GM13976 (cell line): ENCODE measurements at places on chromosomes 16 and 17.

- DNase-seq, result peak; percentile 29
These were observed 86.8 kb upstream of the SOX9 start for GRCh38 chr17:72034000-72034399.

DNA sequence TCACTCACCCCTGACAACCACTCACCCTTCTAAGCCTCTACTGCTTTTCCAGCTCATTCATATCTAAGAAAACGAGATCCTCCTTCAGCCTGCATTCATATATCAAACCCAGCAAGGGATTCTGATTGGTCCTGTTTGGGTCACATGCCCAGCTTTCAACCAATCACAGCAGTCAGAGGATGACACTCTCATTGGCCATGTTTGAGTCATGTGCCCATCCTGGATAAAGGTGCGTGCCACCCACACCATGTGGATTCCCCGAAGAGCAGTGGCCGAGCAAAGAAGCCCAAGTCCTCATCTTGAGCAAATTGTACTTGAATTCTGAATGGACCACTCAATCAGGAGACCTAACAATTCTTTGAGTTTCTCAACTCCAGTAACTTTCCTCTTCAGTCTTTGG lies 45.0 kb downstream of the SCNN1G start:
- DNase-seq, result no peak

GRCh38 chr17:17232303-17232621 lies 4.7 kb downstream of the FLCN start:
- no peak for DNase-seq

DNA sequence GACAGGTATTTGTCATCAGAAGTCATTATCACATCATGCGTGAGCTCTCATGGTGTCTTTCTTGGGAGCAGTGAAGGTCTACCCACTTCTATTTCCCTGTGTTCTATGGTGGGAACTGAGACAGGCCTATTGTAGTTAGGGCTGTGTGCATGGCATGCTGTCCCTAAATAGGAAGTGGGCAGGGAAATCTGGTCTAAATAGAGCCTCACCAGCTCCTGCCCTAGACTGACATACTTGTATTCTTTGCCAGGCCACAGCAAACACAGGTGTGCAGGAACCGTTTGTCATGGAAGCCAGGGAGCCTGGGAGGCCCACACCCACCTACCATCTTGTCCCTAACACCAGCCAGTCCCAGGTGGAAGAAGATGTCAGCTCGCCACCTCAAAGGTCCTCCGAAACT lies 10.1 kb downstream of the SLC7A6 start:
- DNase-seq, result no peak

DNA sequence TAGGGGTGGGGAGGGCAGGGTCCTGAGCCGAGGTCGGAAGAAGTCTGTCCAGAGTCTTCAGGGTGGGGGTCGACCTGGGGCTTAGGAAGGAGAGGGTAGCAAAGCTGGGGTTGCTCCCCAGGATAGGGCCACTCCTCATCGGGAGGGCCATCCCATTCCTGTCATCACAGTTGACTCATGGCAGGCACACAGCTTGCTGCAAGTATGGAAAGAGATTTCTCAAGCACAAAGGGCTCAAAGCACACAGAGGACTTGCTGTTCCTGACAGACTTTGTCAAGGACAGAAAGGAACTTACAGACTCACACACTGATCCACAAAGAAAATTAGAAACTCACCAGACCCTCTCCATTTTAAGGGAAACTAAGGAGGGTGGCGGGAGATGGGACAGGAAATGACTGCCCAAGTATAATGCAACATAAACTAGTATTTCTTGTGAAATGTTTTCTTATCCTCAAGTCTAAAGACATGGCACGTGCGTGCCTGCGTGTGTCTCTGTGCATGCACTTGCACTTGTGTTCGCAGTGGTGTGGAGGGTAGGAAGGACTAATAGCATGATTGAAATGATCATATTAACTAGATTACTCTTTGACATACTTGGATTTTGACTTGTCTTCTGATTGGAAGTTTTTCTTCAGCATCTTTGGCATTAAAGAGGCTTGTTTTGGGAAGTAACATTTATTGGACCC lies 2.4 kb downstream of the AOC2 start:
- no peak for DNase-seq

GRCh38 chr17:4482338-4483011 lies 16.2 kb upstream of the SPNS2 start:
- DNase-seq, result no peak

DNA sequence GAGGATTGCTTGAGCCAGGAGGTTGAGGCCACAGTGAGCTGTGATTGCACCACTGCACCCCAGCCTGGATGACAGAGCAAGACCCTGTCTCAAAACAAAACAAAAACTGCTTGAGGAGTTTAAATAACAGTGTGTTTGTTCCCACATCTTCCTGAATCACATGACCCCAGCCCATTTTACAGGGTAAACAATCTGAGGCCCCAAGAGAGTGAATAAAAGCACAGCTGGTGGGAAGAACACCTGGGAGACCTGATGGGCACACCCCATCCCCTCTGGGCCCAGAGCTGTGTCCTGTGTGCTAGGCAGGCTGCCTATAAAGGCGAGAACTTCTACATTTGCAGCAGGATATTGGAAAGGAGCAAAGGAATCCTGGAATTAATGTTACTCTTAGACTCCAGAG lies 69.6 kb downstream of the PLXDC1 start:
- no peak for DNase-seq

DNA sequence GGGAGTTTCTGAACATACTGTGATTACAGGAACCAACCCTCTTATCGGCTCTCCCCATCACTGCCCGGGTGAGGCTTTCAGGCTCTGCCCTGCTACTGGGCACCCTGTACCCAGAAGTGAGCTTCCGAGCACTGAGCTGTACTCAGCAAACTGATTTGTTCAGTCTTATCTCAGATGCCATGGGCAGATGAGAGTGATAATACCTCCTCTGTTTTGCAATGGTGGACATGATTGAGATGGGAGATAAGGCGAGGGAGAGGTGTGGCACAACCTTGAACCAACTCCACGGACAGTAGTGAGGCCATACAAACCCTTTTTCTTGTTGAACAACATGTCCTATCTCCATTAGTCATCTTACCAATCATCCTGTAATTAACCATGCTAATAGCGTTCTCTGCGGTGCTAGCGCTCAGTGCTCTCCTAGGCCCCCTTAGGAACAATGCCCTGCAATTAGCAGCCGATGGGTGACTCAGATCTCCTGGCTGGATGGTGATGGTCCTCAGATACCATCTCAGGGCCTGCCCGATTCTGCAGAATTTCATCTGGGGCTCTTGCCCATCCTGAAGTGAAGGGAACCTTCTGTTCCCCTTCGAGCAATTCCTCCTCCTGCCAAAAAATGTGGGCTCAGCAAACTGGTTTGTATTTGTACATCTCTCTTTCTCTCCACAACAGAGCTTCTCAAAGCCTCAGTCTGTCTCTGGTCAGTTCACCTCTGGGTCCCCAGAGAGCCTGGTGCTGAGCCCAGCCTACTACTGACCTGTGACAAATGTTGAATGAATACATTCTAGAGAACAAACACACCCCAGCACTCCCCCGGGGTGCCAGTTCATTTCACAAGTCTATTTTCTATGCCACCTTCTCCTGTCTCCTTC lies 139.3 kb upstream of the IRX3 start:
- no peak for DNase-seq

GRCh38 chr16:57611706-57612105 lies 16.7 kb upstream of the ADGRG1 start:
- peak; percentile 10 for DNase-seq

DNA sequence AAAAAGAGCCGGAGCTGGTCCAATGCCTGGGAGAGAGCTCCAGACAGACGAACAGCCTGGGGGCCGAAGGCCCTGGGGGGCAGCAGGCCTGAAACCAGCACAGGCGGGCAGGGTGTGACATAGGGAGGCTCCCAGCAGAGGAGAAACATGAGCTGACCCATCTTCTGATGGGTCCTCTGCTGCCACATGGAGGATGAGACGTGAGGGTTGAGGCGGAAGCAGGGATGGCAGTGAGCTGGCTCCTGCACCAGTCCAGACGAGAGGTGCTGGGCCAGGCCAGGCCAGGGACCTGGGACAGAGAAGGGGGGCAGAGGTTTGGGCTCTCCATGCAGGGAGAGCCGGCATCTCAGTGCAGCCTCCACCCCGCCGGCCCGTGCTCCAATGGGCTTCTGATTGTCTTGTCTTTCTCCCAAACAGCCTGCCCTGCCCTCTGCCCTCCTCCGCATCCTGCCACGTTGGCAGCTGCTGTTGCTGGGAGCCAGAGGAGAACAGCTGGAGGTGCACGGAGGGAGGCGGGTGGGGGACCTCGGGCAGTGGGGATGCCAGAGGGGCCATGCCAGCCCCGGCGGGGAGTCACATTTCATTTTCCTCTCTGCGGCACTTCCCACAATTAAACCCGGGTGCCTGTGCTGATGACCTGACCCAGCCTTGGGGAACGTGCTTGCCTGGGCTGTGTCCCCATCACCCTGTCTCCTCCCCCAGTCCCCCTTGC lies 139.1 kb upstream of the GSE1 start:
- DNase-seq, result no peak

DNA sequence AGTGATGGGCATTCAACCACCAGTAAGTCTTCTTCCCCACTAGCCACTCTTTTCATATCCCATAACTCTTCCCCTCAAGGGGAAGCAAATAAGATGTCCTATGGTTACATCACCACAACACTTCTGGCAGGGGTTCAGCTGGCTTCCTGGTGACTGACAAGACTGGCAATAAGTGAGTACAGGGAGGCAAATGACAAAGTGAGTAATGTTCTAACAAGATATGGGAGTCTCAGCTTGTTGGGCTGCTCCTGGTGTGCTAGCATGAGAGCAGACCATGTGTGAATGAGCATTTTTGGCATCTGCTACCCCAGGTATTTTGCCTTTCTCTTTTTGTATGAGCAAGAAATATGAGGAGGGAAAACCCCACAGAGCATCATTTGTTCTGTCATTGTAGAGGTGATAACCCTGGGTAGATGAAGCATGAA lies 9.9 kb downstream of the TMIGD1 start:
- DNase-seq, result peak; percentile 29

- peak; percentile 84 for DNase-seq
These were observed 1.3 kb upstream of the HIC1 start for GRCh38 chr17:2053380-2054261.

- no peak for DNase-seq
These were observed 121.2 kb upstream of the CIBAR2 start for GRCh38 chr16:85233516-85233915.
